ENCODE measurements at places on chromosomes 4 and X. TPM values are rescaled to one million over a fixed set of nuclear protein-coding genes. Genes with fewer than 3 reads are reported as not detected.

DNA sequence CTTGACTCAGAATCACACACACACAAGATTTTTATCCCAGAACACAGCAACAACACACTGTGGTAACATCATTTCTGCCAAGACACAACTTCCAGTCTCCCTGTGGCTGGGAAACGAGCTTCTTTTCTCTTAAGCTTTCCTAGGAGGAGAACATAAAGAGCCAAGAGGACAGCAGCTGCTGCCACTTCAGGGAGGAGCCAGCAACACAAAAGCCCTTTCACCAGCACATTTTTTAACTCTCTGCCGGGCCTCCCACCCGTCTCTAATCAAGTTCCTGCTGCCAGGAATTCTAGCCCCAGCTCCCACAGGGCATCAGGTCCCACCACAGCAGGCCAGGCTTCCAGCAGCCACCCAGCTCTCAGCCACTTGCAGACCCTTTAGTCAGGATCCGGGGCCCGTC lies 22.4 kb downstream of the FAT1 start:
- no peaks in the 10 kb centered on the region for H3K4me1 ChIP-seq
- no peaks in the 10 kb centered on the region for H3K36me3 ChIP-seq
- peak overlapping the region; percentile 57 for H3K27ac ChIP-seq
- no peak overlapping the region for H3K4me3 ChIP-seq
- no peaks in the 10 kb centered on the region for H3K27me3 ChIP-seq

GRCh38 chr4:86791126-86791525 lies 58.1 kb downstream of the SLC10A6 start:
- H3K4me3 ChIP-seq: no peak overlapping the region
- no peaks in the 10 kb centered on the region for H3K4me1 ChIP-seq
- H3K36me3 ChIP-seq: no peaks in the 10 kb centered on the region
- H3K27me3 ChIP-seq: no peaks in the 10 kb centered on the region
- no peak overlapping the region for H3K27ac ChIP-seq

The DUSP21 gene
- total RNA-seq: not detected

GRCh38 chr4:77959566-77960338 lies 97.1 kb downstream of the MRPL1 start:
- no peak overlapping the region for H3K4me3 ChIP-seq
- no peaks in the 10 kb centered on the region for H3K27me3 ChIP-seq
- no peaks in the 10 kb centered on the region for H3K4me1 ChIP-seq
- H3K27ac ChIP-seq: no peak overlapping the region
- H3K36me3 ChIP-seq: no peaks in the 10 kb centered on the region

- no peaks in the 10 kb centered on the region for H3K27me3 ChIP-seq
- peak overlapping the region; percentile 6 for H3K27ac ChIP-seq
Observed at GRCh38 chrX:56812515-56813105, 83.6 kb downstream of the NBDY start.

- no peaks in the 10 kb centered on the region for H3K27me3 ChIP-seq
- no peaks in the 10 kb centered on the region for H3K36me3 ChIP-seq
- no peak for DNase-seq
- no peak overlapping the region for H3K4me3 ChIP-seq
Observed at GRCh38 chr4:118917582-118917981, 28.9 kb downstream of the SYNPO2 start.

The PHOX2B gene
- total RNA-seq: 1.5 TPM

- H3K4me3 ChIP-seq: peak overlapping the region; percentile 73
- H3K4me1 ChIP-seq: no peaks in the 10 kb centered on the region
- H3K27me3 ChIP-seq: no peaks in the 10 kb centered on the region
- H3K27ac ChIP-seq: peak overlapping the region; percentile 49
Observed at GRCh38 chr4:5707778-5708448, 446 bp downstream of the EVC2 start.

The RRH gene
- total RNA-seq: not detected

DNA sequence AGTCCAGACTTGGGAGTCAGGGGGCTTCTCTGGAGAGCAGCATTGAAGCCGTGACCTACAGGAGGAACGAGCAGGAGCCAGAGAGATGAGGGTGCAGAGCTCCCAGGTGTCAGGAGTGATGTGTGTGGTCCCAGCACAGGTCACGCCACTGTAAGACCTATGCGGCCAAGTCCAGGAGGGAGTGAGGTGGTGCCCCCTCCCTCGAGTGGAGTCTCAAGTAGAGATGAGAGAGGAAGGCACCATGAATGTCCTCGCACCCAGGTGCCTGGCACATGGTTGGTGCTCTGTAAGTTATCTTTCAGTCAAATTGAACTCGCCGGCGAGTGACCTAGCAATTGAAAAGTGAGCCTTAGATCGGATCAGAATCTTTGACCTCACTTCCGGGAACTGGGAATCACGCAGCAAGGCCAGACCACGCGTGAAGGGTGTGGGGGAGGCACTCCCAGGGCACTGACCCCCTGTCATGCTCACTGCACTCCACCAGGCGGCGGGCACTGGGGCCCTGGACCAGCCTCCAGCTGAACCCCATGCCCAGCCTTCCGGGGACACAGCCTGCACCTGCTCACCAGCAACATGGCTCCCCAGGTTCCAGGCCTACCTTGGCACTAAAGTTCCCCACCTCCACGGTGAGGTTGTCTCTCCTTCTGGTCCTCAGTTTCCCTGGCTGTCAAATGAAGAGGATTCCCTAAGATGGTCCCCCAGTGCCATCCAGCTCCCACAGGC lies 127.4 kb downstream of the HMX1 start:
- no peak for DNase-seq
- no peak overlapping the region for H3K4me3 ChIP-seq
- no peaks in the 10 kb centered on the region for H3K4me1 ChIP-seq
- H3K36me3 ChIP-seq: no peaks in the 10 kb centered on the region

- H3K36me3 ChIP-seq: no peaks in the 10 kb centered on the region
- no peaks in the 10 kb centered on the region for H3K27me3 ChIP-seq
- H3K4me3 ChIP-seq: peak overlapping the region; percentile 33
- H3K27ac ChIP-seq: peak overlapping the region; percentile 54
- DNase-seq: peak; percentile 72
Observed at GRCh38 chr4:8435656-8436121, 4.8 kb downstream of the ACOX3 start.

DNA sequence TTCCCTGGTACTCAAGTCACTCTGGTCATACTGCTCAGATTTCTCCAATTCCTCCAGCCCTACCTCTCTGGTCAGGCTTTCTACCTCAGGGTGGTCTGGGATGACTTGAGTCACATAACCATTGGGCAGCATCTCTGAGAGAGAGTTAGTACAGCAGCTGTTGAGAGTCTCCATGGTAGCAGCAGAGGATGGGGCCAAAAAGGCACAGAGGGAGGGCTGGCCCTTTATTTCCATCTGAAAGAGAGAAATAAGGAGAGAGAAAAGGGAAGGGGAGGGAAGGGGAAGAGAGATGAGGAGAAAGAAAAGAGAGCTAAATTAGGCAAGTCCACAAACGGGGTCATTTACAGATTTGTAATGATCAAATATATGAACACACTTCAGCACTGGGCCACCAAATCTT lies 149.1 kb upstream of the ARHGEF9 start:
- no peak for DNase-seq
- H3K4me3 ChIP-seq: no peak overlapping the region
- no peak overlapping the region for H3K27ac ChIP-seq

DNA sequence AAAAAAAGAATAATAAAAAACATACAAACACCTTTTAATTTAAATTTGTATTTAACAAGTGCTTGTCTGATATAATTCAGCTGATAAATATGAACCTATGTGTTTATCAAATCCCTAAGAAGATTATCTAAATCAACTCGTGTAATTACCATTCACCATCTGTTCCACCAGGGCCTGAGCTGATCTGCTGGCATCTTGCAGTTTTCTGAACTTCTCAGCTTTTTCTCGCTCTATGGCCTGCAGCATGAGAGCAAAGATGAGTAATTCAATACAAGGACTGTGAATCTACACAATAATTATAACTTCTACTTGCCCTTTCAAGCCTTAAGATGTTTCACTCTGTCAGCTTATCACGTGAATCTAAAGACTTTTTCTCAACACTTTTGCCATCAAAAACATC lies 709.7 kb downstream of the DMD start:
- DNase-seq: no peak
- H3K27me3 ChIP-seq: no peaks in the 10 kb centered on the region
- no peak overlapping the region for H3K4me3 ChIP-seq
- H3K36me3 ChIP-seq: no peaks in the 10 kb centered on the region
- H3K4me1 ChIP-seq: no peaks in the 10 kb centered on the region

DNA sequence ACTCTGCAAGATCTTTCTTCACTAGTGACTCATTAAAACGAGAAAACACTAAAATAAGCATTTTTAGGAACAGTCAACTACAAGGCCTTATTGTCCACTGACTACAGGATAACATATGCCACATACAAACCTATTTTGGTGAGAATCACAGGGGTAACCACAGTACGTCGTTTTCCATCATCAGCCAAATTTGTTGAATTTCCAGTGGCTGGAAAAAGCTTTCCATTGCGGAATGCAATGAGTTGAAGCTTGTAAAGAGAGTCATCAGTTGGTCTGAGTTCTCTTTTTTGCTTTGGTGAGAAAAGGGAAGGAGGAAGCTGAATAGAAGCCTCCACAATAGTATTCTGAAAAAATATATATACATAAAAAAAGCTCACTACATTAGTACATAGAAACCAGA lies 102.4 kb downstream of the ADGRA3 start:
- H3K36me3 ChIP-seq: no peaks in the 10 kb centered on the region
- no peak overlapping the region for H3K27ac ChIP-seq
- H3K4me3 ChIP-seq: no peak overlapping the region
- no peaks in the 10 kb centered on the region for H3K27me3 ChIP-seq

DNA sequence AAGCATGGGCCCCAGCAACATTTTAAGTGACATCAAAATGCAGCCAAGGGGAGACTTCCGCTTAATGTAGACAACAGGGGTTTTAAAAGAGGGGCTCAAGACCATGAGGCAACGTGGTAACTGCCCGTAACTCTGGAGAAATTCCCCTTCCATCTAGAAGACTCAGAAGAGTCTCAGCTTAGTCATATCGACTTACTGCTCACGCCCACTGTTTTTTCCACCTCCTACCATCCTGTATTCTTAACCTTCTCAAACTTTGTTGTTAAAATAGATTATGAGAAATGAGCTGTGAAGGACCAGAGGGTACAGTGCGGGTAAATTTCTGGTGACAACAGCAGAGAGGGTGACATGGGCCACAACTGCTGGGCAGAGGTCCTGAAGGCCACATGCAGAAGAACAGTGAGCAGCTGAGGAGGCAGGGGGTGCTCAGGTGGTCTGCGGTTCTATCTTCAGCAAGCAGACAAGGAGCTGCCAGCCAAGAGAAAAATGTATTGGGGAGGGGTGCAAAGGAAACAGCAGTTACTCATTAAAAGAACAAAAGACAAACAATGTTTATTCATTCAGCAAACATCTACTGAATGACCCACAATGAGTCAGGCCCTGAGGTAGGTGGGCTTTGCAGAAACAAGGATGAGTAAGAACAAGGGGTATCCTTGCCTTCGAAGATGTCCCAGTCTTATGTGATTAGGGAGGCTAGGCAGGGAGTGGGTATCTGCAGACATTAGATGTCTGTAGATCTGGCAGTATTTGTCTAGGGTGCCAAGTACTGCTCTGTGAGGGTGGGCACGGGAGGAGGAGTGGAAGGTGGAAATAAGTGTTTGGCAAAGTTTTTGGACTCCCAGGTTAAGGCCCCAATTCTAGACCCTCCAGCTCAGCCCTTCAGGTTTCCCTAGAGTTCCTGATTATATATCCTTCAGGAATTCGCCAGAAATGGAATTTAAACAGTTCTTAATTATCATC lies 175.3 kb downstream of the TSPAN5 start:
- DNase-seq: no peak
- no peaks in the 10 kb centered on the region for H3K4me1 ChIP-seq
- H3K27me3 ChIP-seq: no peaks in the 10 kb centered on the region

DNA sequence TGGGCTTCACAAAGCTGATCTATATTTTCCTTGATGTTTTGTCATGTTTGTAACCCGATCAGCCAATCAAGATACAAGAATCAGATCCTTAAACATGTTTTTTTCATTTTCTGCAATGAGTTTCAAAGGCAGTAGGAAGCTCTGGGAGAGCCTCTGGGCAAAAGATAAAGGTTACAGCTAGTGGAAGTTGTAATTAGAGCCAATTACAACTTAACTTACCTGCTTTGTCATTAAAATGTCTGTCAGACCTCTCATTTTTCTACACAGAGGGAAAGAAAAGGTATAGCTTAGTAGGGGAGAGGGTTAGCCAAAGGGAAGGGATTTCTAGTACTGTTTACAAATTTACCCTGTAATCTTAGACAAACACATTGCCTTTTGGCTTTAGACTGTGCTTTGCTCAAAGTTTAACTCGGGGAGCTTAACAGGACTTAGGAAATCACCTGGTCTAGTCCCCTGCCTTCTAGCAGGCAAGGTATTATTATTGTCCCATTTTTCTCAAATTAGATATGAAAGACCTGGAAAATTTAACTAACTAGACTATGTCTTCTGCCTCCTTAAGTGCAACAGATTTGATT lies 55.8 kb downstream of the FGF16 start:
- no peaks in the 10 kb centered on the region for H3K4me1 ChIP-seq
- H3K36me3 ChIP-seq: no peaks in the 10 kb centered on the region
- no peak overlapping the region for H3K4me3 ChIP-seq
- H3K27me3 ChIP-seq: no peaks in the 10 kb centered on the region

The SORBS2 gene
- 15.8 TPM for total RNA-seq

The TLL1 gene
- total RNA-seq: 3.7 TPM

GRCh38 chr4:162782778-162783525 lies 383.7 kb downstream of the NAF1 start:
- DNase-seq: no peak
- no peaks in the 10 kb centered on the region for H3K36me3 ChIP-seq
- no peaks in the 10 kb centered on the region for H3K27me3 ChIP-seq
- no peak overlapping the region for H3K4me3 ChIP-seq
- no peaks in the 10 kb centered on the region for H3K4me1 ChIP-seq

- no peak overlapping the region for H3K27ac ChIP-seq
- DNase-seq: no peak
- no peaks in the 10 kb centered on the region for H3K36me3 ChIP-seq
Observed at GRCh38 chr4:102789317-102789717, 28.5 kb upstream of the MANBA start.

The ATP8A1 gene
- total RNA-seq: 172 TPM

GRCh38 chrX:9569876-9570301 lies 105.0 kb downstream of the TBL1X start:
- no peak overlapping the region for H3K27ac ChIP-seq
- H3K36me3 ChIP-seq: no peaks in the 10 kb centered on the region
- DNase-seq: no peak
- H3K27me3 ChIP-seq: no peaks in the 10 kb centered on the region

DNA sequence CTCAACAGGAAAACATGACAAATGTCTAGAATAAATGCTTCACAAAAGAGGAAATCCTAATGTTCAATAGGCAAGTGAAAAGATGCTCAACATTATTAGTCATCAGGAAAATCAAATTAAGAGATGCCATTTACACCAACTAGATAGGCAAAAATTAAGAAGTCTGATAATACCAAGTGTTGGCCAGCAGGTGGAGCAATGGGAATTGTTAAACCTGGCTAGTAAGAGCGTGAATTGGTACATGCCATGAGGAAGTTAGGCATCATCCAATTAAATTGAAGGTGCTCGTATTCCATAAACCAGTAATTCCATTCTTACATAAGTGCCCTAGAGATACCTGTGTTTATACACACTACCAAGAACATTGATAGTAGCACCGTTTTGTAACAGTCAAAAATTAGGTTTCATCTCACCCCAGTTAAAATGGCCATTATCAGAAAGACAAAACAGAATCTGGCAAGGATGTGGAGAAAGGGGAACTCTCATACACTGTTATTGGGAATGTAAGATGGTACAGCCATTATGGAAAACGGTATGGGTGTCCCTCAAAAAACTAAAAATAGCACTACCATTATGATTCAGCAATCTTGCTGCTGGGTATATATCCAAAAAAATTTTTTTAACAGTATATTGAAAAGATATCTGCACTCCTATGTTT lies 14.0 kb upstream of the ZCCHC18 start:
- no peaks in the 10 kb centered on the region for H3K27me3 ChIP-seq
- no peaks in the 10 kb centered on the region for H3K4me1 ChIP-seq
- H3K36me3 ChIP-seq: no peaks in the 10 kb centered on the region
- no peak overlapping the region for H3K4me3 ChIP-seq
